ENCODE measurements at places on chromosomes 11 and 22.

DNA sequence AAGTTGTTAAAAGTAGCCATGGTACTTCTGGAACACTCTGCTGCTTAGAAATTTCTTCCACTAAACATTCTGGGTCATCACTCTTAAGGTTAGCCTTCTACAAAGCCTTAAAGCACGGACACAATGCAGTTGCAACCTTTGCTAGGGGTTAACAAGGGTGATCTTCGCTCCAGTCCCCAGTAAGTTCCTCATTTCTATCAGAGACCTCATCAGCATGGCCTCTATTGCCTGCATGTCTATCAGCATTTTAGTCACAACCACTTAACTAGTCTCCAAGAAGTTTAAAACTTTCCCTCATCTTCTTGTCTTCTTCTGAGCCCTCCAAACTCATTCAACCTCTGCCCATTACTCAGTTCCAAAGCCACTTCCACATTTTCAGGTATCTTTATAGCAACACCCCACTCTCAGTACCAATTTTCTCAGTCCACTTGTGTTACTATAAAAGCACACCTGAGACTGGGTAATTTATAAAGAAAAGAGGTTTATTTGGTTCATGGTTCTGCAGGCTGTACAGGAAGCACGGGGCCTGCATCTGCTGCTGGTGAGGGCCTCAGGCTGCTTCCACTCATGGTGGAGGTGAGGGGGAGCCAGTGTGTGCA lies 48.7 kb upstream of the TH start:
- no peak for DNase-seq

DNA sequence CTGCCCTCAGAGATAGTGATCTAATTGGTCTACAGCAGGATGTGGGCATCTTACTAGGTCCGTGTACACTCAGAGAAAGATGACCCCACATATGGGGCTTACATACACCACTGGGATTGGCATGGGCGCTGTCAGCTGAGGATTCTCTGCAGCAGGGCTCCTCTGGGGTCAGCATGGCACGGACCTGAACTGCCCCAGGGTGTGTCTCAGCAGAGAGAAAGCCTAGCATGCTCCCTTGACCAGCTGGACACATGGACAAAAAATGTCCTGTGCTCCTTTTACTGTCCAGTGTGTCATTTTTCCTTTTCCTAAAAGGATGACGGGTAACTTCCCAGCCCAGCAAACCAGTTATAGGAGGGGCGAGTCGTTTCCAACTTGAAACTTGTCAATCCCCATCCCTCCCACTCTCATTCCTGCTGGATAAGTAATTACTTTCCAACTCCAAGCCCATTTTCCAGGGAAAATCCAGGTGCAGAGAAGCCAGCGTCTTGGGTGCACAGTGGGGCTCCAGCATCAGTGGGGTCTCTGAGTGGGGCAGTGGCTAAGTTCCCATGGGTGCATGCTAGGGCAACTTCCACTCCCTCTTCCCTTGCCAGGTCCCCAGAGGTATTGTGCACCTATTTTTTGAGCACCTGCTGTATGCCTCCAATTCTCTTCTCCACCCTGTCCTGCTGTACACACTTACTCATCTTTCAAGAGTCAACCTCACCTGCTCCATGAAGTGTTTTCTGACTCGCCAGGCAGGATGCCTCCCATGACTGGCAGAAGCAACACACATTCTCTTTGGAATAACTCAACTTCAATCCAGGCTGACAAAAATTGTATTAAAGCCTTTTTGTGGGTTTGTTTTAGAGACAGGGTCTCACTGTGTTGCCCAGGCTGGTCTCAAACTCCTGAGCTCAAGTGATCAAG lies 5.0 kb downstream of the VSTM5 start:
- DNase-seq = no peak

DNA sequence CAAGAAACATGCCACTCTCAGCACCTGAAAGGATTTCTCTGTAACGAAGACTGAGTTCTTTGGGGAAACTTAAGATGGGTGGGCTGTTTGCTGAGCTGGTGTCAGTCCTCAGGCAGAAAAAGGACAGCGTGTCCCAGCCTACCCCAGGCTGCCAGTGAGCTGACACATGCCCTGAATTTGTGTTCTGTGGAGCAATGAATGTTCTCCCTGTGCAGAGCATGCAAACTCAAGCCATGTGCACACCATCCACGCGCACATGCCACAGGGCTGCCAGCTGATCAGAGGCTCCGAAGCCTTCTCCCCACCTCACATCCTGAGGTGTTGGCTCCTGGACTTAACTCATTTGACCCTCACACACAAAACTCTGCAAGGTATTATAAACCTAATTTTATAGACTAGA lies 104.9 kb downstream of the KCNC1 start:
- DNase-seq = no peak

- no peak for DNase-seq
Measured at GRCh38 chr11:3050386-3051195, 6.6 kb downstream of the CARS1 start.

- peak; percentile 51 for DNase-seq
Measured at GRCh38 chr11:8168485-8169257, at the start of gene RIC3. Gene RIC3, minus strand, starts transcription at chr11:8169025. Its CDS starts 36 bp downstream, at chr11:8168989.

- DNase-seq = no peak
Measured at GRCh38 chr11:1555713-1556153, 16.3 kb downstream of the DUSP8 start.

DNA sequence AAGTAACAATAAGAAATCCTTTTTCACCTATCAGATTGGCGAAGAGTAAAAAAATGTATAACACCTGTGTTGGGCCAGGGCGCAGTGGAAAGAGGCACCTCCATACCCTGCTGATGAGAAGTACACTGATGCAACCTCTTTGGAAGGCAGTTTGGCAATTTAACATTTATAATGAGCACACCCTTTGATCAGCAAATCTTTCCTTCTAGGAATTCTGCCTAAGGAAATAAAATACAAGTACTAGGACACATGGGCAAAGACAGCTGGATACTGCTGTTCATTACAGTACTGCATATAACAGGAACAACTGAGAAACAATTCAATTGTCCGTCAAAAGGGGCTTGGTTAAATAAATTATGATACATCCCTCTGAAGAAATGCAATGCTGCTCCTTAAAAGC lies 110.1 kb downstream of the RPL27A start:
- DNase-seq = no peak

- DNase-seq = no peak
Measured at GRCh38 chr11:124716591-124716990, 23.2 kb upstream of the NRGN start.

GRCh38 chr11:112523477-112523876 lies 262.8 kb upstream of the PLET1 start:
- no peak for DNase-seq

DNA sequence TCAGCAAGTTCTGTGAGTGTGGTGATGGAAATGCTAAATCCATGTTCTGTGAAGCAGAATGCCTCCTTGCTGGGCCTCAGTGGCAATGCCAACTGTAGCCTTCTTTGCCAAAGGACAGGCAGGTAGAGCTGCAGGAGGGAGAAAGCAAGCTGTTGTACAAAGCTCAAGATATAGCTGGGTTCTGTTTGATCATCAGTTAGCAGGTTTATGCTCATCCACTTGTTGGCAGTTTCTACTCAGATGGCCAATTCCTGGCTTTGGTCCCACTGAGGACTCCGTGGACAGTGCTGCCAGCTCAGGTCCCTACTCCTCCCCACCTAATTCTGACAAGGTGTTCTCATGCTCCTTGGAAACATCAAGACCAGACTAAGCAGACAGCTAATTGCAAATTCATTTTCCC lies 65.1 kb downstream of the PRSS23 start:
- DNase-seq = no peak

GRCh38 chr11:35163702-35164496 lies 24.9 kb downstream of the CD44 start:
- no peak for DNase-seq

- DNase-seq = no peak
Measured at GRCh38 chr22:35375031-35375430, 5.9 kb upstream of the HMOX1 start.

DNA sequence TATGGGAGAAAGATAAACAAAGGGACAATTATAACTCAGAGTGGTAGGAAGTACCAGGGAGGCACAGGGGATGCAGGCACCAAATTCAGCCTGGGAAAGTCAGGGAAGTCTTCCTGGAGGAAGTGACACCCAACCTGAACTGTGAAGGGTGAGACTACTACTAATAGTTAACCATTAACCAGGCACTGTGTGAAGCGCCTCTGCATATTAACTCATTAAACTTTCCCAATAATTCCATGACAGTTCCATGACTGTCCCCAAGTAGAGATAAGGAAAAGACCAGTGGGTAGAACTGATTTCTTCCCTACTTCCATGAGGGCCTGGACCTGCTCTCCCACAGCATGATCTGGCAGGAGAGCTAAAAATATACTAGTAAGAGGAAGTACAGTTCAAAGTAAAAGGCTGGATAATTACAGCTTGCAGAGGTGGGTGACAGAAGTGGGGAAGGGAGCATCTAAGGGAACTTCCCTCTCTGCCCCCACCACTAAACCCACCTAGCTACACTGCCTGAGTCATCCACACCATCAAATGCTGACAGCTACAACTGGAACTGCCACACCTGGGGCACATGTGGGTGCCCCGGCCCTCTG lies 4.7 kb upstream of the AP1B1 start:
- no peak for DNase-seq

DNA sequence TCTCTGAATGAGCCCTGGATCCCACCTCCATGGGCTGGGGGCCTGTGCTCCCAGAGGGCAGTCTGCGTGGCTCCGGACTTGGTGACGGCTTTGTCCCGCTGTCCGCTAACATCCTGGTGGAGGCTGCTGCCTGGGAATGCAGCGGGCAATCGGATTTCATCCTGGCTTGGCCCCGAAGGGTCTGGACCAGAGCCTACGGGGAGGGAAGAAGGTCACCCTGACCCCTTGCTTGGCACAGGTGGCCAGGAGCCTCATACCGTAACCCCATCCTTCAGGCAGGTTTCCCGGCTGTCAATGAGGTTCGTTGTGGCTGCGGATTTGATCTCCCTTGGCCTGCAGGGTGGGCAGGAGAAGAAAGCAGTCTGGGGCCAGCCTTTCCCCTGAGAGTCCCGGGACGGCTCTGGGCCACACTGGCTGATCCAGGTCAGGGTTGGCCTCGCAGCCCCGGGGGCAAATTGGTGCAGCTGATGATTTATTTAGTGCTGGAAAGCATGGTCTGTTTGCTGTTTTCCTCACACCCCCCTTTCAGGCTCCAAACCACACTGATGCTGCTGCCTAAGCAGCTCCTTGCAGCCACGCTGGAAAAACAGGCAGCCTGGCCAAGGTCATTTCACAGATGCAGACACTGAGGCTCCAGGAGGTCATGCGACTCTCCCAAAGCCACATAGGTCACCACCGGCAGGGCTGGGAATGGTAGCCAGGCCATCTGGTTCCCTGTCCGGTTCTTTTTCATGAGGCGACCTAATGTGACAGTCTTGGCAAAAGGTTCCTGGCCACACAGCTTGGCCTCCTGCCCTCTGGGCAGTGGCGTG lies 15.0 kb downstream of the PRDM11 start:
- no peak for DNase-seq

GRCh38 chr11:75279273-75279672 lies 38.7 kb downstream of the TPBGL start:
- no peak for DNase-seq

DNA sequence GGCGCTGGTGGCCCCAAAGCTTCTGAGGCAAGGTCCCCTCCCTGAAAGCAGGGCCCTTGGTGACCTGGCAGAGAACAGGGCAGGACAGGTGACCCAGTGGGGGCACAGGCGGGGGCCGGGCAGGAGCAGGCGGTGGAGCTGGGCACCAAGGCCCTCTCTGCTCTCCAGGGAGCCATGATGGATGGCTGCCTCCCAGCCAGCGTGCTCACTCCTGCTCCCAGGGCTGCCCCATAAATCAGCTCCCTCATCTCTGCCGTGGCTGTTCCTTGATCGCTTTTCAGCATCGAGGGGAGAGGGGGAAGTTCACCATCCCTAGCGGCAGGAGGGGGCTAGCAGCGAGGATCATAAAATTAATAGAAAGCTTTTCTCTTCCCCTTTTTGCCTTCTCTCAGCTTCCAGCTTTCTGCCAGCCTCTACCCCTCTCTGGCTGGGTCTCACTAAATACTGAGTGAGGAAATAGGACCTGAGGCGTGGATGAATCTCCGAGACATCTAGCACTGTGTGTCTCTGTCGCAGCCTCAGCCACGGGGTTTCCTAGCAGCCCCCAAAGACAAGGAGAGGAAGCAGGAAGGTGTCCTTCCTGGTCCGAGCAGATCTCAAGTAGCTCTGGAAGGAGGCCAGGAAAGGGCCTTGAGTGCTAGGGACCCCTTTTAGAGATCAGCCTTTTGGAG lies 22.2 kb upstream of the ELFN2 start:
- DNase-seq = no peak

DNA sequence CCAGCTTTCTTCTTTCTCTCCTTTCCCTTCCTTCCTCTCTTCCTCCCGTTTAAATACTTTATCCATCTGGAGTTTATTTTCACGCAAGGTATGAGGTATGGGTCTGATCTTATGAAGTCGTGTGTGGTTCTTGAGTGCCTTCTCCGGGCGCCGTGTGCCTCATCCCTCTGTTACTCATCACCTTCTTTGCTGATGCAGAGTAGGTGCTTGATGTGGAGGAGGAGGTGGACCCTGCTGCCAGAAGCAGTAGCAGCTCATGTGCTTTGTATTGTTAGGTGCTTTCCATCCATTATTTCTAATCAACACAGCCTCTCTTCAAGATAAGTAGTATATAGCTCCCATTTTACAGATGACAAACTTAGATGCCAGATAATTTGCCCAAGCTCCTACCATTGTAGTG lies 47.0 kb downstream of the TNRC6B start:
- DNase-seq = no peak

- no peak for DNase-seq
Measured at GRCh38 chr11:24819006-24819405, 322.2 kb downstream of the LUZP2 start.

DNA sequence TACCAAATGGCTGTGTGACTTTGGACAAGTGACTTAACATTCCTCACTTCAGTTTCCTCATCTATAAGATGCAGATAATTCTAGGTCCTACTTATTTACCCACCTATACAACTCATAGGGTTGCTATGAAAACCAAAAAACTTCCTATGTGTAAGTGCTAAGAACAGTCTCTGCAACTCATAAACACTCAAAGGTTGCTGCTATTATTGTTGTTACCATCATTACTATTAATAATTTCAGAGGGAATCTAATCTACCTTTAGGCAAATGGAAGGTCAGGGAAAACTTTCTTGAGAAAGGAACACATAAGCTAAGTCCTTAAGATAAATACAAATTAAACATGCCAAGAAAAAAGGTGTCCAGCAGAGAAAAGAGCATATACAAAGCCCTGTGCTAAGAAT lies 40.5 kb downstream of the SIK3 start:
- DNase-seq = no peak

- DNase-seq = no peak
Measured at GRCh38 chr11:44468345-44468988, 97.0 kb upstream of the CD82 start.

Measured in NCI-H1930 (cell line).